ENCODE measurements at places on chromosomes 1 and 21.

GRCh38 chr1:24927988-24928688, 1.9 kb downstream of the RUNX3 start:
- no peak for DNase-seq

- no peak for DNase-seq
Measured at GRCh38 chr1:90475631-90476030, 241.5 kb downstream of the BARHL2 start.

DNA sequence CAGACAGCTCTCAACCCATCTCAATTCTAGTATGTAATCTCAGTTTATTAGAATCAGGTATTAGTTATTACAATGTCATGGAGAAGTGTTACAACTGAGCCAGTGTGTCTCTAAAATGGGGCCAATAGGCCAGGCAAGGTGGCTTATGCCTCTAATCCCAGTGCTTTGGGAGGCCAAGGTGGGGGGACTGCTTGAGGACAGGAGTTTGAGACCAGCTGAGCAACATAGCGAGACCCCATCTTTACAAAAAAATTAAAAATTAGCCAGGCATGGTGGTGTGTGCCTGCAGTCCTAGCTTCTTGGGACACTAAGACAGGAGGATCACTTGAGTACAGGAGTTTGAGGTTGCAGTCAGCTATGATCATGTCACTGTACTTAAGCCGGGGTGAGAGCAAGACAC, 104.9 kb downstream of the BCAR3 start:
- no peak for DNase-seq

GRCh38 chr1:3968851-3969250, 68.8 kb upstream of the C1orf174 start:
- no peak for DNase-seq

GRCh38 chr1:207084232-207084631, 4.4 kb upstream of the C4BPB start:
- DNase-seq, result no peak

- no peak for DNase-seq
Measured at GRCh38 chr1:12028248-12028647, 8.9 kb downstream of the MIIP start.

DNA sequence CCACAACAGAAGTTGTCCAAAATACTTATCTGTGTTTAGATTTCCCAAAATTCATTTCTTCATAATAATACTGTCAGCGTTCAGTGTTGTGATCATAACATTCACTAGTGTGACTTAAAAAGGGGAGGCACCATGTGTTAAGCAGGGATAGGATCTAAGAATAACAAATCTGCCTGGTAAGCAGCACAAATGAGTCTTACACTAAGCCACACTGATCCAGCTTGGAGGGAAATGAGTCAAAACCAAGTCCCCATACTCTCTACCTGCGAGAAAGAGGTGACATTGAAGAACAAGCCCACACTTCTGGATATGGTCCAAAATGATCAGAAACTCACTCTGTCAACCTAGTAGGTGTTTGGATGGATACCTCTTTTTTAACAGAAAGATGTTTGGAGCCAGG, 145.5 kb downstream of the CRB1 start:
- peak; percentile 44 for DNase-seq

GRCh38 chr1:194280463-194280862, 1094.0 kb upstream of the B3GALT2 start:
- no peak for DNase-seq

GRCh38 chr1:232578651-232579195, 51.2 kb downstream of the SIPA1L2 start:
- DNase-seq, result no peak

DNA sequence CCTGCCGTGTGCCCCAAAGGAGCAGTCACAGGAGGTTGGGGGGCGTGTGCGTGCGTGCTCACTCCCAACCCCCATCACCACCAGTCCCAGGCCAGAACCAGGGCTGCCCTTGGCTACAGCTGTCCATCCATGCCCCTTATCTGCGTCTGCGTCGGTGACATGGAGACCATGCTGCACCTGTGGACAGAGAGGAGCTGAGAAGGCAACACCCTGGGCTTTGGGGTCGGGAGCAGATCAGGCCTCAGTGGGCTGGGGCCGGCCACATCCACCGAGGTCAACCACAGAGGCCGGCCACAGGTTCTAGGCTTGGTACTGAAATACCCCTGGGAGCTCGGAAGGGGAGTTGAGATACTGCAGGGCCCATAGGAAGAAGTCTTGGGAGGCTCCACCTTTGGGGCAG, 23.5 kb downstream of the COL6A1 start:
- no peak for DNase-seq

- no peak for DNase-seq
Measured at GRCh38 chr21:36552434-36552785, 72.5 kb upstream of the CLDN14 start.

DNA sequence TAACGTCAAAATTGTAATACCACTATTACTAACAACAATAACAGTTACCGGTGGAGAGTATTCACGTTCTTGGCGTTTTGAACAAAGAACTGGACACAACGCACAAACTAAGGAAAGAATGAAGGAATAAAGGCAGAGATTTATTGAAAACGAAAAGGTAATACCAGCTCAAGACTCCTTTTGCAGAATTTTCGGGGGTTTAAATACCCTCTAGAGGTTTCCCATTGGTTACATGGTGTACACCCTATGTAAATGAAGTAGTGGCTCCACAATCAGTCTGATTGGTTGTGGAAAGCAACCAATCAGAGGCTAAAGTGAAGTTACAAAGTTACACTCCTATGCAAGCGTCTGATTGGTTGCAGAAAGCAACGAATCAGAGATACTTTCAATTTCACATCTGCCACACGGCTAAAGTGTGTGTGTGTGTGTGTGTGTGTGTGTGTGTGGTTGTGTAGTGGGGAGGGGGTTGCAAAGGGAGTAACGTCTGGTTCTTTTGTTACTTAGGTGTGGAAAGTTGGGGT, 1.1 kb upstream of the GTF2B start:
- no peak for DNase-seq

DNA sequence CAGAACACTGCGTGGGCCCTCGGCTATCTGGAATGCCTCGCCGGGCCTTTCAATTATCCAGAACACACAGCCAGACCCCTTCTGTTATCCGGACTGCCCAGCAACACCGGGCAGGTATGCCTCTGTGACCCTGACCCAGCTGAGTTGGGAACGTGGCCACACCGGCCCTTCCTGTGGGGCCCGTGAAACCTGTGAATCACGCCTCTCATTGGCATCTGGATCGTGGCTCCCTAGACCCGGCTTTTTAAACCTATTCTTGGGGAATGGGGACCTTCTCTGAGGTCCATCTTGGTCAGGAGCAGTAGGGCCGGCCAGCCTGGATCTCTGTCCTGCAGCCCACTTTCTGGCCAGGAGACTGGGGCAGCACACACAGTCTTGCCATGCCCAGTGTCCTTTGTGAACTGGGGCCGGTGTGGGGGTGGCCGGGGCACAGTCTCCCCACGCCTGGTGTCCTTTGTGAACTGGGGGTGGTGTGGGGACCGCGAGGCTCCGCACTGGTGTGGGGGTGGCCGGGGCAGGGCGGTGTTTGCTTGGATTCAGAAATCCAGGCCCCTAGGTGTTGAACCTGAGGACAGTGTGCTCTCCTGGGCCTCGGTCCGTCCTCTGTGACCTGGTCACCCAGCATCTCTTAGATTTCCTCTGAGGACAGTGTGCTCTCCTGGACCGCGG, 11.1 kb downstream of the COL18A1 start:
- no peak for DNase-seq

Measured in D341Med (cell line).